ENCODE measurements at places on chromosomes 1 and 21.

GRCh38 chr21:45401054-45401518, 3.9 kb upstream of the COL18A1 start:
- no peak for DNase-seq

DNA sequence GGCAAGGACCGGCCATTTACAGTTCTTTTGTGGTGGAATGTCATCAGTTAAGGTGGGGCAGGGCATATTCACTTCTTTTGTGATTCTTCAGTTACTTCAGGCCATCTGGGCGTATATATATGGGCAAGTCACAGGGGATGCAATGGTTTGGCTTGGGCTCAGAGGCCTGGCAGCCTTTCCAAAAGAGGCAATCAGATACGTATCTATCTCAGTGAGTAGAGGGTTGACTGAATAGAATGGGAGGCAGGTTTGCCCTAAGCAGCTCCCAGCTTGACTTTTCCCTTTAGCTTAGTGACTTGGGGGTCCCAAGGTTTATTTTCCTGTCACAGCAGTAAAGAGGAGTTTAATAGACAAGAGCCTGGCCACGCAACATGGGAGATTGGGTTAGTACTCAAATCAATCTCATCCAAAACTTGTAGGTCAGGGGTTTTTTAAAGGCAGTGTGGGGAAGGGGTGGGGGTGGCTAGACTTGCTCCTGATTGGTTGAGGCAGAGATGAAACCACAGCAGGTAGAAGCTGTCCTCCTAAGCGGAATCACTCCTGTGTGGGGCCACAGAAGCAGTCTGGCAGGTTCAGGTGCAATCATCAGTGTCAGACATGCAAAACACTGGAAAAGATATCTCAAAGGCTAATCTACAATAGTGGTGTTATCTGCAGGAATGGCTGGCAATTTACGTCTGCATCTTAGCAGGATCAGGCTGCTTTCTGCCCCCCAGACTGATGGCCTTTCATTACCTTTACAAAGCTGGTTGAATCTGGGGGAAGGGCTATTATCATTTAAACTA, 112.9 kb downstream of the TLR5 start:
- no peak for DNase-seq

DNA sequence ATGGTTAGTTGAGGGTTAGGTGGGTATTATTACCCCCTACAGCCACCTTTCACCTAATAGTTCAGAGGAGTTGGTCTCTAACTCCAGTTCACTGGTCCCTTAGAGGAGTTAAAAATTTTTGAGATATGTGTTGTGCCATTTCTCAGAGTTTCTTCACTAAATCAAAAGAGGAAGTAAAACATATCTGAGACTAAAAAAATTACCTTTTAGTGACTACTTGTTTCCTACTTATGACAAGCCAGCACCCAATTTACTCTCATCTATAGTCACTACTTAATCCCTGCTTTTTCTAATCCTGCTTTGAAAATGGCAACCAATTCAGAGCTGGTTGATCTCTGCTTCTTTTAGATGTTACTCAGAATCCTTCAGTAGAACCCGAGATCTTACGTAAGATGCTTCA, 1316.8 kb upstream of the B3GALT2 start:
- DNase-seq, result no peak

GRCh38 chr21:31092832-31093625, 54.8 kb upstream of the KRTAP19-8 start:
- DNase-seq, result no peak

- DNase-seq, result no peak
These were observed 834.2 kb upstream of the CXADR start for GRCh38 chr21:16678429-16679160.

- DNase-seq, result no peak
These were observed 453.7 kb downstream of the SETD4 start for GRCh38 chr21:35606578-35606977.

DNA sequence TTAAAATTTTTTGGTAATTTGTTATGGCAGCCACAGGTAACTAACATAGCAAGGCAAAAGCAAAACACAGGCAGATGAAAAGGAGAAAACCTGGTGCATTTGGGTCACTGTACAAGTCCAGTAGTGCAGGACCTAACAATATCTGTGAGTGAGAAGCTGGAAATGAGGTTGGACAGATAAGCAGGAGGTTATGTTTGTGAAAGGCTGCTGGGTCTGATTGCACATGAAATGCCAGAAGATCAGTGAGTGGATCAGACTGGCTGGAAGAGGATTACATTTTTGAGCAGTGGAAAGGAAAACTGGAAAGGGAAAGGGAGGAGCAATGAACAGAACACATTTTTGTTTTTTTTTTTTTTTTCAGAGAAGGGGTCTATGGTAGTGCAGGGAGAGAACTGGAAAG, 73.6 kb downstream of the CYYR1 start:
- no peak for DNase-seq

GRCh38 chr1:113552244-113552643, 161.9 kb downstream of the MAGI3 start:
- DNase-seq, result no peak

- peak; percentile 50 for DNase-seq
These were observed 7.0 kb downstream of the KRTAP10-8 start for GRCh38 chr21:44618909-44619308.

- peak; percentile 34 for DNase-seq
These were observed 20.8 kb upstream of the SDC3 start for GRCh38 chr1:30929135-30929889.

DNA sequence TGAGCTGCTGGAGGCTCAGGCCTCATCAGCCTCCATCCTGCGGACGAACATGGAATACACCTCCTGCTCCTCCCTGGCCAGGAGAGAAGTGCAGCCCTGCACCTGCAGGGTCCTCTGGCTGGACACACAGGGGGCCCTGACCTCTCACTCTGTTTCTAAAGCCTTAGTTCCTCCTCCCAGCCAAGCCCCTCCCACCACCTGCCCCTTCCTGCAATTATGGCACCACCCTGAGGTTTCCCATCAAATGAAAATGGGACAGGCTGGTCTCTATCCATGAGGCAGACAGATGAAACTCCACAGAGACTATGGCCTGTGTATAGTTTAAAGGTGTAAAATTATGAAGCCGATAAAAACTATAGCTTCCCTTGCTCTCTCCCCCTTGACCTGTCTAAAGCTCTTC, 42.6 kb downstream of the CACNA1S start:
- no peak for DNase-seq

GRCh38 chr1:69451196-69451595, 116.5 kb upstream of the LRRC7 start:
- DNase-seq, result no peak

- DNase-seq, result no peak
These were observed 13.7 kb downstream of the WASF2 start for GRCh38 chr1:27476237-27476636.

- DNase-seq, result peak; percentile 57
These were observed 26.8 kb downstream of the TMEM201 start for GRCh38 chr1:9615316-9616063.

DNA sequence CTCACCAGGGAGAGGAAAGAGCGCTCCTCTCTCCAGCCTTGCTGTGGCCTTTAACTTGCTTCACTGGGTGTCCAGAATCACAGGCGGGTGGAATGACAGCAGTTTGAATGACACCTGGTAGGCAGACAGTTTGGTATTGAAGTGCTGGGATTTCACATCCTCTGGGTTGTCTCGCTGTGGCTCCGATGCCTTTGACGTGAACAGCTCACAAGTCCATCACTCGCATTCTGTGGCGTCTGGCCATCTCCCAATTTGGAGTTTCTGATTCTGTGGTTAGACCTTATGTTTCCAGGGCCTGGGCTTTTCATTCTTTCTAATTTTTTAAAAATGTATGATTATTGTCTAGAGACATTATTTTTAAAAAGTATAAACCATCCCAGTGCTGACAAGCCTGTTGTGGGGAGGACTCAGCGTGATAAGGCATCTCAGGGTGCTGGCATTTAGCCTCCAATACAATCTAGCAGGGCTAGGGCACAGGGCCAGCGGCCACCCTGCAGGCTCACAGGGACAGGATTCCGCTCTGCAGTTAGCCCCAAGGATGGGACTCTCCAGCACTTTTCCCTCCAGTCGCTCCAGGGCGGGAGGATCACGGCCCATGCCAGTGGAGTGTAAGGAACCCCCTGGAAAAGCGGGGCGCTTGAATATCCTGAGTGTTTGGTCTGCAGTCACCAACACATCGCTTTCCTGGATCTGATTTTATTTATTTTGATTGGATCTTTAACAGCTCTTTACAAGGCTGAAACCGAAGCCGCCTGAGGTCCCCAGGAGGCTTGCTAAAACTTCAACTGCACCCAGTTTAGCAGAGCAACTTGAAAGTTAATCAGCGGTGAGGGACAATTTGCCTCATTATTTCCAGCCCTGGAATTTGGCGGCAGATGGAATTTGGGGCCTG, 178.3 kb downstream of the TRABD2B start:
- no peak for DNase-seq

DNA sequence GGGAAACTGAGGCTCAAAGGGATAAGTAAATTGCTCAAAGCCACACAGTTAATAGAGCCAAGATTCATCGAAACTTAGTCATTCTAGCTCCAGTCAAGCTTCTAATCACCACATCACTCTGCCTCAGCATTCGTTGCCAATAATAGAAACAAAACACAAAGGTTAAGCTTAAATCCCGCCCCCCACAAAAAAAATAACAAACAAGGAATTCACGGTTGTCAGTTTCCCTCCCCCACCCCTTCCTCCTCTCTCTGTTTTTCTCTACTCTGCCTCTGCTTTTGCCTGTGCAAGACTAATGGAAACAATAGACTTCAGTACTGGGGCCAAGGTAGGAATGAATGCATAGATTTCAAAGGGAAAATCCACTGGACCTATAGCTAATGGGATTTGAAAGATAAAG, 70.7 kb upstream of the ZNF644 start:
- DNase-seq, result no peak

DNA sequence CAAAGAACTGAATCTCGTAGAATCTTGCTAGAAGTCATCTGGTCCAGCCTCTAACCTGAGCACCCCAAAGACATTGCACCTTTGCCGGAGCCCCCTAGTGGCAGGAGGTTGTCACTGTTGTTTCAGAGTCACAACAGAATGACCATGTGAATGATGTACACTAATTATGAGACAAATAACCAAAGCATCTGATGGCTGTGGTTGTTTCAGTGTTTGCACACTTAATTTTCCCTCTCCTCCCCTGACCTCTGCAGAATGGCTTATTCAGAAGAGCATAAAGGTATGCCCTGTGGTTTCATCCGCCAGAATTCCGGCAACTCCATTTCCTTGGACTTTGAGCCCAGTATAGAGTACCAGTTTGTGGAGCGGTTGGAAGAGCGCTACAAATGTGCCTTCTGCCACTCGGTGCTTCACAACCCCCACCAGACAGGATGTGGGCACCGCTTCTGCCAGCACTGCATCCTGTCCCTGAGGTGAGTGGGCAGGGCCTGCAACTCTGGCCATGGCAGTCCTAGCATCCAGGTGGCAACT, 26.4 kb downstream of the TRAF5 start:
- DNase-seq, result peak; percentile 62

DNA sequence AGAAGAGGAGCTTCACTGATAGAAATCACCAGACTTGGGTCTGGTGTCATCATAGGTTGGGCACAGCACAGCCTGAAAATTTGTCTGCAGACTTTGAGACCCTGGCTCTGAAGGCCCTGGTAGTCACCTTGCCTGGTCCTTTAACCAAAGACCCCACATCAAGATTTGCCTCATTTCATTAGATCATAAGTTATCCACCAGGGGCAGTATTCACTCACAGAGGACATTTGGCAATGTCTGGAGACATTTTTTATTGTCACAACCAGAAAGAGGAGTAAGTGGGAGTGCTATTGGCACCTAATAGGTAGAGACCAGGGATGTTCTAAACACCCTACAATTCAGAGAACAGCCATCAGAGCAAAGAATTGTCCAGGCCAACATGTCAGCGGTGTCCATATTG, 22.1 kb upstream of the PAX7 start:
- no peak for DNase-seq

DNA sequence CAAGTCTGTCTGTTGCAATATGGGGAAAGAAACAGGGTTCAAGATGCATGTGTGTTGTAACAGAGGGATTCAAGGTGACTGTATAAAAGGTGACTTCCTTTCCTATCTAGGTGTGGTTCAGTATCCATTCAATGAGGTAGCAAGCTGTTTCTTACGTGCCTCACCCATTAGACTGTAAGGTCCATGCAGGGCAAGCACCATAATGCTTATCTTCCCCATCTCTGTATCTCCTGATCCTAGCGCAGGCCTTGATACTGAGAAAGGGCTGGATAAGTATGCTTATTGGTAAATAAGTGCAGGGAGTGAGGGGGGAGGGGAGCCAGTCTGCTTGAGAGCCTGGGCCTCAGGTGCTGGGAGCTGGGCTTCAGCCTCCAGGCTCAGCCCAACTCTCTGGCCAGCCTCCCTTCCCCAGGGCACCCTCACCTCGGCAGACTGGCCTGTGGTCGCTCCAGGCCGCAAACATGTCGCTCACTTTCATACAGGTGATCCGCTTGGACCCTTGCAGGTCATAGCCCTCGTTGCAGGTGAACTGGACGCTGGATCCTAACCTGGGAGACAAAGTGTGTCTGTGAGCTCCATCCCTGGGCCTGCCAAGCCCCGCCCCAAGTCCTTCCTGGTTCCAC, 44.5 kb upstream of the HMGB4 start:
- no peak for DNase-seq

DNA sequence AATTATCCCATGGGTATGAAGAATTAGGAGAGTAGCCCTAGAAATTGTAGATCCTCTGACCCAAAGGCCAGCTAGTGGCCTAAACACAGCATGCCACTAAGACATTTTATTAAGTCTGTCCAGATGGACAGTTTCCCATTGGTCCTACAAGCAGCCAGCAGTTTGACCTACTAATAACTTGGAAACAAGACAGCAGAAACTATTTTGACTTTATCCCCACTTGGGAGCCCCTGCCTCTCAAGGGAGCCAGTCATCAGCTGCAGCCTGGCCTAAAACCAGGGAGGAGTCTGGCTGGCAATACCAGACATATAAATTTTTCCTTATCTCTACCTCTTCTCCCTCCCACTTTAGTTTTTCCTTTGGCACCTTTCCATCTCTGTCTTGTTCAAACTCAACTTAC, 222.6 kb upstream of the KCTD3 start:
- no peak for DNase-seq

DNA sequence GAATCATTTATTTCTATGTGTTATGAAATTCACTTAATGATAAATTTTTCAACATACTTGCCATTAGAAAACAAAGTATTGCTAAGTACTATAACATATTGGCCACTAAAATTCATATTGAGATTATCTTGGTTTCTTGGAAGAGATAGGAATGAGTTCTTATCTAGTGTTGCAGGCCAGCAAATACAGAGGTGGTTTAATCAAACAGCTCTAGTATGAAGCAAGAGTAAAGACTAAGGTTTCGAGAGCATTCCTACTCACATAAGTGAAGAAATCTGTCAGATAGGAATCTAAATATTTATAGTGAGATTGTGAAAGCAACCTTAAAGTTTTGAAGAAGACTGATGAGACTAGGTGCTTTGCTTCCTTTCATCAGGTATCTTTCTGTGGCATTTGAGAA, 37.9 kb upstream of the FOXE3 start:
- no peak for DNase-seq

Data from stimulated activated CD4-positive, alpha-beta T cell treated with anti-CD3 and anti-CD28 coated beads, Interleukin-4, amount 100 ng/mL, for 1 hour (primary cell).